ENCODE measurements at places on chromosomes 6 and 20.

DNA sequence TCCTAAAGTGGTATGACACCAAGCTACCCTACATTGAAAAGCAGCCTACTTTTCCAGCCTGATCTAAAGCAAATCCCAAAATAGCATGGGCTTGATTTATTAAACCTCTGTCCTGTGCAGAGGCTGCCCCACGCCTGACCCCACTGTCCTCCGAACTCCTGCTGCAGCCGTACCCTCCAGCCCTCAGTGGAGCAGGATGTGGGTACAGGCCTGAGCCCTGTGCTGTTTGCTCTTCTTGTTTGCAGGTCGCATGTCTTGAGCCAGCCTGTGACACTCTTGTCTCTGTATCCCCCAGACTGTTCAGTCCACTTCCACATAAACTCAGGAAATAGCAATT is 61.2 kb downstream of the RPP40 start:
- no peak for DNase-seq

GRCh38 chr20:63552481-63553249 is 1.3 kb upstream of the FNDC11 start:
- DNase-seq = no peak

GRCh38 chr6:157840776-157841175 is 17.7 kb downstream of the SNX9 start:
- DNase-seq = no peak

DNA sequence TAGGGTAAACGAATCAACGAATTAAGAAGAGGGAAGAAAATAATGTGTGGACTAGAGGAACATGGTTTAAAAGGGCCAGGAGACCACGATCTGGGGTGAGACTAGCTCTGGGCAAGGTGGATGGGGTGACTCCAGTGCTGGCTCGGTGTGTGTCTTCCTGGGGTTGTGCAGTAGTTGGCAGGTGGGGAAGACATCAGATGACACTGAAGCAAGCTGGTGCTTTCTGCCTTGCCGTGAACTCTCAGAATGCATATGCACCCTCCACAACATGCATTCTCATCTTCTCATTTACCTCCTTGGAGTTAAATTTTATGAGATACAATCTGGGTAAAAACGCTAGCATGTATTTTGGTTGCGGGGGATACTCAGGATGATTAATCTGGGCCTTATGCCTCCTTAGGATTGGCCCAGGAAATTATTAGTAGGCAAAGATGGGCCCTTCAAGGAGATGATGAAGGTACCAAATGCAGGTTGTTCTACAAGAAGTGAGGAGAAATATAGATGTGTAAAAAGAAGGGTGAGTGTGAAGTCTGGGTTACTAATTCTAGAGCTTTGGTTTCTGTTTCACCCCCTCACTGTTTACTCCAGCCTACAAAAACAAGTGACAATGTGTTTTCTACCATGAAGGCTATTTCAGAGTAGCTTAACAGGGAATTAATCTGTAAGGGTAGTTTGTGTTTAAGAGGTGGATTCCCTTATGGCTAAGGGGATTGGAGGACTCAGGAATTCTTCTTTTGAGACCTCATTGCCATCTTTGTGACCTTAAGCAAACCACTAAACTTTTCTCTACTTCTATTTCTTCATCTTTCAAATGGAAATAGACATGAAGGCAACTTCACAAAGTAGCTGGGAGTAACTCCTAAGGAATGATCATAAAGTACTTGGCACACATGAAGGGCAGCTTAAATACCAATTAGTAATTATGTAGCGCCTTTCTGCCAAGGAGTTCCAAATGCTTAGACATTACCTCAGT is 71.0 kb upstream of the SUPT3H start:
- no peak for DNase-seq

- no peak for DNase-seq
Measured at GRCh38 chr20:41181567-41181966, 44.2 kb downstream of the PLCG1 start.

DNA sequence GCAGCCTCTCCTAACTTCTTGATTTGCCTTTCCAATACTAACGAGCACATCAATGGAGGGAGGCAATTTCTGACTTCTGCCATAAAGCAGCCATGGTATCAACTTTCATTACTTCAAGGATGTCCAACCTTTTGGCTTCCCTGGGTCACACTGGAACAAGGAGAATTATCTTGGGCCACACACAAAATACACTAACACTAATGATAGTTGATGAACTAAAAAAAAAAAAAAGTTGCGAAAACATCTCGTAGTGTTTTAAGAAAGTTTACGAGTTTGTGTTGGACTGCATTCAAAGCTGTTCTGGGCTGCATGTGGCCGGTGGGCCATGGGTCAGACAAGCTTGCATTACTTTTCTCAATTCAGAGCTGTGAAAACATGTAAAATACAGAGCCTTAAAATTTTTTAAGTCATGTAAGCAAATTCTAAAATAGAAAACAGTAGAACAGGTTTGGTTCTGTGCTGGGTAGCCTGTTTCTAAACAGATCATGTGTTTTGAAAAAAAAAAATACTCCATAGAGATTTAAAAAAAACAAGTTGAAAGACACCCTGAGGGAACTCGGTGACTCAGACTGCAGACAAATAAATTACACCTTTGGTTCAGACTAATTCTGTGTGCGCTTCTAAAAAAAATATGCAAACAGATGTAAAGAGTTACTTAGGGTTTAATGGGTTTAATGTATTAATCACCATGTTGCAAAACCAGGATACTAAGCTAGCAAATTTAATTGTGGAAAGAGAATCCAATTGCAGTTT is 43.6 kb upstream of the SLC22A23 start:
- no peak for DNase-seq

- no peak for DNase-seq
Measured at GRCh38 chr20:57412347-57413029, 21.3 kb downstream of the RBM38 start.

DNA sequence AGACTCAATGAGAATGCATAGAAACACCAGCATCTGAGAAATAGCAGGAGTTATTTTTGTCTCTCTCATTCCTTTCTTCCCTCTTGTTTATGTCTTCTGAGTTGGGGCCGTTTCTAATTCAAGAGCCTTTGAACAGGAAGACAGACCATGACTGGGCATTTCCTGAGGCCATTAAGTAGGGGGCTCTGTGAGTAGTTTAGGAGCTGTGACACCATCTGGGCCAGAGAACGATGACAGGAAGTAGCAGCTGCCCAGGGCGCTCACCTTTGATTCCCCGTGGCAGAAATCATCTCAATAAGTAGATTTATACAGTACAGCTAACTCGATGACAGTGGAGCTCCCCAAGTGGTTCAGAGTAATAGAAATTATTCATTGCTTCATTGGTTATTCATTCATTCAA is 298.4 kb upstream of the PLN start:
- DNase-seq = no peak

GRCh38 chr6:158568549-158568948 is 8.7 kb downstream of the TMEM181 start:
- no peak for DNase-seq

GRCh38 chr20:30892541-30893345 is 364.7 kb upstream of the DEFB115 start:
- DNase-seq = no peak

DNA sequence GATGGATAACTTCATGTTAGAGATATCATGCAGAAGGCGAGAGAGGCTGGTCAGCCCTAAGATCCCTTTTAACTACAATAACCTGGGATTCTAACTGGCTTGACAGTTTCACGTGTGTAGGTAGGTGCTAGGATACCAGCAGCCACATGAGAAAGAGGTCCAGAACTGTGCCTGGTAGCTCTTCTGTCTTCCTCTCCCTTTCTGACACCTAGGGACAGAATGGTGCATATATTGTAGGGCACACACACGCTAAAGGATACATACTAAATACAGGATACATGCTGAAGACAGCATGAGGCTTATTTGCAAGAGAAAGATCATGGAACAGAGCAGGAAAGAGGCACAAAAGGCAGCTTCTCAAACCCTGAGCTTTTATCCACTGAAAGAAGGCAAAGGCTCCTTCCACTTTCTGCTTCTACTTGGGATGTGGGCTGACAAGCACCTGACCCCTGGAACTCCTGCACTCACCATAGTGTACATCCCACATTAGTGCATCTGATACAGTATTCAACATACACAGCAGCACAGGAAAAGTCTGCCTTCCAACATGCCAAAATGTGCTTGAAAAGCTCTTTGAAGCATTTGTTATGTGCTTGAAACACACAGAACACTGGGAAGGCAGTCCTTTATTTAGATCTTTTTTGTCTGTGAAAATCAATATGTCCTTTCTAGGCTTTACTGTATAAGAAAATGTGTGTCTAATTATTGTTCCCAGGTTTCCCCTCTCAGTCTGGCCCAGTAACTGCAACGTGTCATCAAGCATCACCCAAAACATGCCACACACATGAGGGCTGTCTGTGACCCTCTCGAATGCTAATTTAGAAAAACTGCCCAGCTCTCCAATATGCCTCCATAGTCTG is 3.2 kb downstream of the SLC22A23 start:
- DNase-seq = no peak

- DNase-seq = no peak
Measured at GRCh38 chr20:43658069-43658722, 8.7 kb upstream of the MYBL2 start.

DNA sequence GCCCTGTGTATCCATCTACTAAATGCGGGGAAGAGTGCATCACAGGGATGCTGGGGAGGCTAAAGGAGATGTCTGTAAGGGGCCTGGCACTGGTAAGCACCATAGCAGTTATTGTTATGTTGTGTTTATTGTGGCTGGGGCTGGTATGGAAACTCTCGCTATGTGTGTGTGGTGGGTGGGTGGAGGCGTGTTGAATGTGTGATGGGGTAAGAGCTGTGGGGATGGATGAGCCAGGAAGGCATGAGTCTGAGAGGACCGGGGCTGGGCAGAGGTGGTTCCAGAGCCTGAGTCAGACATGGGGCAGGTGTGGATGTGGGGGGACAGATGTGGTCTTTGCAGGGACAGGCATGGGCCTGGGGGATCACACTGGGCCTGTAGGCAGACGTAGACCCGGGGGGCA is 88.1 kb downstream of the GRM4 start:
- no peak for DNase-seq

GRCh38 chr20:47618479-47618878 is 116.8 kb downstream of the NCOA3 start:
- DNase-seq = no peak

GRCh38 chr6:77626426-77626825 is 26.4 kb upstream of the MEI4 start:
- DNase-seq = no peak

Data from NCI-H345 (cell line).